ENCODE measurements at places on chromosomes 12 and 14. TPM values are rescaled to one million over a fixed set of nuclear protein-coding genes. Genes with fewer than 3 reads are reported as not detected.

- no peaks in the 10 kb centered on the region for H3K27me3 ChIP-seq
- DNase-seq, result peak; percentile 19
- no peaks in the 10 kb centered on the region for H3K4me1 ChIP-seq
- no peak overlapping the region for H3K4me3 ChIP-seq
These were observed 170.7 kb downstream of the ESRRB start for GRCh38 chr14:76546426-76547221.

GRCh38 chr12:80861641-80862378, 75.9 kb downstream of the LIN7A start:
- no peaks in the 10 kb centered on the region for H3K27me3 ChIP-seq
- no peak for DNase-seq
- no peaks in the 10 kb centered on the region for H3K36me3 ChIP-seq
- no peak overlapping the region for H3K4me3 ChIP-seq
- no peaks in the 10 kb centered on the region for H3K4me1 ChIP-seq

GRCh38 chr12:101581190-101581589, 13.6 kb upstream of the MYBPC1 start:
- DNase-seq, result no peak
- H3K27ac ChIP-seq, result no peak overlapping the region
- no peaks in the 10 kb centered on the region for H3K4me1 ChIP-seq
- H3K27me3 ChIP-seq, result no peaks in the 10 kb centered on the region
- no peak overlapping the region for H3K4me3 ChIP-seq
- H3K36me3 ChIP-seq, result no peaks in the 10 kb centered on the region

GRCh38 chr12:25959071-25959961, 834 bp downstream of the RASSF8 start:
- H3K27me3 ChIP-seq, result no peaks in the 10 kb centered on the region
- H3K36me3 ChIP-seq, result peaks cover 2% of the 10 kb centered on the region
- H3K4me1 ChIP-seq, result peaks cover 20% of the 10 kb centered on the region
- peak overlapping the region; percentile 95 for H3K27ac ChIP-seq
- H3K4me3 ChIP-seq, result peak overlapping the region; percentile 100

- no peaks in the 10 kb centered on the region for H3K36me3 ChIP-seq
- peaks cover 1% of the 10 kb centered on the region for H3K27me3 ChIP-seq
- peaks cover 6% of the 10 kb centered on the region for H3K4me1 ChIP-seq
- no peak for DNase-seq
These were observed 4.5 kb upstream of the NFYB start for GRCh38 chr12:104142543-104142942.

The CFL2 gene
- 98.1 TPM for total RNA-seq

The GPR137C gene
- 3.8 TPM for total RNA-seq

- peak overlapping the region; percentile 82 for H3K4me3 ChIP-seq
- H3K36me3 ChIP-seq, result peaks cover 12% of the 10 kb centered on the region
- H3K27ac ChIP-seq, result peak overlapping the region; percentile 92
- H3K4me1 ChIP-seq, result peaks cover 6% of the 10 kb centered on the region
These were observed 547 bp downstream of the ZNF140 start for GRCh38 chr12:133081159-133081780.

GRCh38 chr14:89688507-89689211, 265.9 kb downstream of the EFCAB11 start:
- H3K27ac ChIP-seq, result no peak overlapping the region
- no peaks in the 10 kb centered on the region for H3K27me3 ChIP-seq
- no peaks in the 10 kb centered on the region for H3K4me1 ChIP-seq
- no peaks in the 10 kb centered on the region for H3K36me3 ChIP-seq

The COX8C gene
- not detected for total RNA-seq

DNA sequence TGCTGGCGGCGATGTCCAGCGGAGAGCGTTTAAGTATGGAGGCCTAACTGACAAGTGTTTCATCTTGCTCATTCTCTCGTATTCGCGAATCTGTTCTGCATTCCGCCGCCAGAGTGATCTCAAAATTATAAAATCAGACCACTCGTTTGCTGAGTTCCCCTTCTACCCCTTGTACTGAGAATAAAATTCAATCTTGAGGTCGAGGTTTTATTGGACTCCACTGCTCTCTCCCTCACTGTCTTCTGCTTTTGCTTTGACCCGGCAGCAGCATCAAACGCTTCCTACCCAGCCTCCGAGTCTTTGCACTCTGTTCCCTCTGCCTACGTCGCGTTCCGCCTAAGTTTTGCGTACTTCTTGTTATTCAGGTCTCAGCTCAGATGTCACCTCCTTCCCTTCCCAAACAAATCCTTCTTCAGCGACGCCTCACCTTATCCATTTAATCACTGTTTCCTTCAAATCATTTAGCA, 462 bp downstream of the KNTC1 start:
- no peaks in the 10 kb centered on the region for H3K36me3 ChIP-seq
- H3K27ac ChIP-seq, result peak overlapping the region; percentile 58
- H3K27me3 ChIP-seq, result no peaks in the 10 kb centered on the region
- H3K4me3 ChIP-seq, result peak overlapping the region; percentile 29

- no peaks in the 10 kb centered on the region for H3K36me3 ChIP-seq
- no peak overlapping the region for H3K27ac ChIP-seq
- no peaks in the 10 kb centered on the region for H3K4me1 ChIP-seq
- no peaks in the 10 kb centered on the region for H3K27me3 ChIP-seq
- no peak overlapping the region for H3K4me3 ChIP-seq
These were observed 74.4 kb downstream of the SLC24A4 start for GRCh38 chr14:92397150-92397952.

GRCh38 chr12:96361074-96361473, 39.2 kb downstream of the CDK17 start:
- H3K27me3 ChIP-seq, result no peaks in the 10 kb centered on the region
- H3K4me3 ChIP-seq, result no peak overlapping the region
- H3K4me1 ChIP-seq, result peaks cover 74% of the 10 kb centered on the region
- H3K36me3 ChIP-seq, result no peaks in the 10 kb centered on the region
- H3K27ac ChIP-seq, result peak overlapping the region; percentile 55
- DNase-seq, result peak; percentile 77

DNA sequence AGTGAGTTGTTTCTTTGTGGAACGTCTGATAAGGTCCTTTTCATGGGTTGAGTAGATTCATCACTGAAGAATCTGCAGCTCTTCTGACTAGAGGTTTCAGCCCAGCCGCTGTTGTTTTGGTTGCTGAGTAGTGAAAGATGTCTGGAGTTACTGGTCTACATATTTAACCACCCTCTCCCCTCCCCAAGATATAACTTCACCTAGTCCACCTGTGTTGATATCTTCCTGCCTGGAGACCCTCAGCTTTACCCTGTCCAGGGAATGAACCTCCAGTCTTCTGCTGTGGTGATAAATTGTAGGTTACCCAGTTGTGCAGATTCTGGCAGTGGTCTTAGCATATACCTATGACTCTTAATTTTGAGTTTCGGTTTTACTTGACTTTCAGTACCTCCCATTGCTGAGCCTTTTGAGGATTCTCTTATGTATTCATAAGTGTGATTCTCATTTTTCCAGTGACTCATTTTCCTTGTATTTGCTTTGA, 62.9 kb downstream of the CCDC91 start:
- H3K27ac ChIP-seq, result no peak overlapping the region
- H3K36me3 ChIP-seq, result no peaks in the 10 kb centered on the region
- no peak overlapping the region for H3K4me3 ChIP-seq
- H3K27me3 ChIP-seq, result no peaks in the 10 kb centered on the region
- DNase-seq, result no peak

DNA sequence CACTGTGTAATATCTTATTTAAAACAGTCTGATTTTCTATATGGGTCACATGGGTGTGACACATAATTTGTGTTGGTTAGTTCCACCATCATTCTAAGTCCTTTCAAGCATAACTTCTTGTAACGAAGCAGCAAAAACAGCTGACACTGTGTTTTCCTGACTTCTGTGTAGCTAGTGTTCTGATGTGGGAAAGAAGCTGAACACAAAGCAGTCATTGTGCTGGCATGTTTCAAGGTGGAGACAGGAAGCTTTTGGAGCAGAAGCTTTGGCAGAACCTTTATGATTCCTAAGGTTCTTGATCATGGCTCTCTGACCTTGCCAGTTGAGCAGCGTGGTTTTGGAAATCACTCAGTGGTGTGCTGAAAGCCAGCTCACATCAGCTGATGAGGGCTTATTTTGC, 351.7 kb upstream of the MDGA2 start:
- H3K27me3 ChIP-seq, result no peaks in the 10 kb centered on the region
- H3K4me1 ChIP-seq, result no peaks in the 10 kb centered on the region
- H3K4me3 ChIP-seq, result no peak overlapping the region

DNA sequence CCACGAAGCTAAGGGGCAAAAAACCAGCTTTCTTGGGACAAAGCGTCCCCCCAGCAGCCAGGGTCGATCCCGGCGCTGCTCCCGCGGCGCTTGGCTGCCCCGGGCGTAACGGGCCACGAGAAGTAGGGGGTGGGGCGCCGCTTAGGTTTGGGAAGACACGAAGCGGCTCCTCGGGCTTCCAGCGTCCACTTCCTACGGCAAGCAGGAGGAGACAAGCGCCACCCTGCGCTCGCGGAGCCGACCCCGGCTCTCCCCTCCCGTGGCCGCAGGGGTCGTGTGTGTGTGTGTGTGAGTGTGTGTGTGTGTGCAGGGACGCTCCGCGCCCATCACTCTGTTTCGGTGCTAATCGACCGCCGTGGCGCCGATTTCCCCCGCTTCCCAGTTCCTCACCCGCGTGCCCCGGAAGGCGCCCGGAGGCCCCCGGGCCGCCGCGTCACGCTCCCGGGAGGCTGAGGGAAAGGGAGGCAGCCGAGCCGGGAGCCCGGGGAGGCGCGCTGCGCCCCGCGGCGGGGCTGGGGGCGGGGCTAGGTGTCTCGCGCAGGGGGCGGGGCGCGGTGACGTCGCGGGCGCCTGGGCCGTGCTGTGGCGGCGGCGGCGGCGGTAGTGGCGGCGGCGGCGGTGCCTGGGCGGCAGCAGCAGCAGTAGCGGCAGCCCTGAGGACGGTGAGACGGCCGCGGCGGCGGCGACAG, at the start of gene ERC1:
TSS of gene ERC1 (plus strand) at position 563 of the 689 bp plus-strand sequence. CDS start 36,681 bp downstream, outside the sequence.
- no peaks in the 10 kb centered on the region for H3K36me3 ChIP-seq
- no peaks in the 10 kb centered on the region for H3K27me3 ChIP-seq
- H3K4me3 ChIP-seq, result peak within 1 kb of the TSS; percentile 80
- H3K4me1 ChIP-seq, result peaks cover 25% of the 10 kb centered on the region

The EGLN3 gene
- 0.14 TPM for total RNA-seq

GRCh38 chr14:74508292-74508731, 14.7 kb downstream of the ISCA2 start:
- H3K4me1 ChIP-seq, result no peaks in the 10 kb centered on the region
- H3K36me3 ChIP-seq, result peaks cover 73% of the 10 kb centered on the region
- H3K27me3 ChIP-seq, result no peaks in the 10 kb centered on the region
- H3K4me3 ChIP-seq, result no peak overlapping the region

The P2RX2 gene
- total RNA-seq, result not detected

DNA sequence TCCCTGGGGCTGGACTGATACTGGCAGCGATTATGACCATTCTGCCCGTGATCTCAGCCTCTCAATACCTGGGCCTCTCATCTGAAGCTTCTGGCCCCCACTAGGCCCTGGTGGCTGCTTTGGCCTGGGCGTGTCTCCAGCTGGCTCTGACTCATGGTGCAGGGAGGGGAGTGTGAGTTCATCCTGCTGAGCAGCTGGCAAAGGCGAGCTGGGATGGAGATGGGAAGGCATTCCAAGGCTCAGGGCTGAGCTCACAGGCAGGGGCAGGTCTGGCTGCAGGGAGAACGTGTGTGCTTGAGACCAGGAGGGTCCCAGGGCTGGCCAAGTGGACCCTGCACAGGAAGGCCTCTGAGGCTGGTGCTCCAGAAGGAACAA, 221.8 kb downstream of the TMEM121 start:
- H3K4me3 ChIP-seq, result no peak overlapping the region
- H3K36me3 ChIP-seq, result no peaks in the 10 kb centered on the region
- no peak for DNase-seq
- no peak overlapping the region for H3K27ac ChIP-seq
- no peaks in the 10 kb centered on the region for H3K27me3 ChIP-seq

Measured in endothelial cell of umbilical vein (primary cell).